A549 treated with GW870086 at 1 μM for 4 hours (cell line): ENCODE measurements at places on chromosomes 7 and 10. TPM values are rescaled to one million over a fixed set of nuclear protein-coding genes. Genes with fewer than 3 reads are reported as not detected.

Gene TMEM176B
- 0.11 TPM in 1 of 5 replicates, not detected in the others for total RNA-seq

Gene MSRB2
- total RNA-seq = 11.1 to 16.9 TPM (median 15.9 TPM) in 5 replicates

Gene PRKAR2B
- 2.4 to 3.4 TPM (median 2.8 TPM) in 5 replicates for total RNA-seq

Gene BPGM
- total RNA-seq = 15.3 to 20.3 TPM (median 17.7 TPM) in 5 replicates

Gene TAS2R41
- total RNA-seq = not detected in 5 replicates

Gene WIPF3
- total RNA-seq = 0.35 to 0.84 TPM (median 0.61 TPM) in 5 replicates

Gene ZNF804B
- not detected in 5 replicates for total RNA-seq

Gene TMEM178B
- 1.2 to 1.7 TPM (median 1.5 TPM) in 5 replicates for total RNA-seq

Gene EPO
- total RNA-seq = 0.09 TPM in 1 of 5 replicates, not detected in the others

Gene CYP26C1
- total RNA-seq = not detected in 5 replicates

Gene OR2A1
- not detected in 5 replicates for total RNA-seq

Gene CNPY1
- not detected in 5 replicates for total RNA-seq

Gene BLNK
- total RNA-seq = not detected in 5 replicates

Gene CYP2E1
- 0.16 to 0.32 TPM (median 0.28 TPM) in 4 of 5 replicates, not detected in the other for total RNA-seq

Gene SDK1
- 0.30 to 0.72 TPM (median 0.46 TPM) in 5 replicates for total RNA-seq

Gene ST8SIA6
- total RNA-seq = 0.08 to 0.13 TPM in 2 of 5 replicates, not detected in the others

Gene LIPK
- total RNA-seq = not detected in 5 replicates

Gene TMEM26
- 0.06 to 0.31 TPM (median 0.12 TPM) in 4 of 5 replicates, not detected in the other for total RNA-seq

Gene ZCWPW1
- total RNA-seq = 1.1 to 1.6 TPM (median 1.2 TPM) in 5 replicates

Gene CTAGE8
- total RNA-seq = not detected in 5 replicates

Gene TDRD1
- total RNA-seq = not detected in 5 replicates

Gene SRRM3
- total RNA-seq = 8.2 to 12.5 TPM (median 11.2 TPM) in 5 replicates

Gene PLPP4
- 0.28 to 0.42 TPM in 2 of 5 replicates, not detected in the others for total RNA-seq

Gene HTR5A
- not detected in 5 replicates for total RNA-seq

Gene HOXA9
- 0.49 to 0.99 TPM (median 0.70 TPM) in 5 replicates for total RNA-seq

Gene FAM241B
- 16.7 to 19.2 TPM (median 17.2 TPM) in 5 replicates for total RNA-seq
